ENCODE measurements at places on chromosomes 11 and 22.

DNA sequence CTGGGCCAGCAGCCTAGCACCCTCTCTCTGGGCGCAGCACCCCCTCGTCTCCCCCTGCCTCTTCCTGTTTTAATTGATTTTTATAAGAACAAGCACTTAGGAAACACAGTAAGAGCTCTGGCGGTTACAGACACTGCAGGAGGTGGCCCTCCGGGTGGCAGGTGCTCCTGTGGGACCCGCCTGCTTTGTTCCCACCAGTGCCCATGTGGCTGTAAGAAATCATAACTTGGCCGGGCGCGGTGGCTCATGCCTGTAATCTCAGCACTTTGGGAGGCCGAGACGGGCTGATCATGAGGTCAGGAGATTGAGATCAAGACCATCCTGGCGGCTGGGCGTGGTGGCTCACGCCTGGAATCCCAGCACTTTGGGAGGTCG, 18.4 kb downstream of the TSPAN4 start:
- DNase-seq = no peak

DNA sequence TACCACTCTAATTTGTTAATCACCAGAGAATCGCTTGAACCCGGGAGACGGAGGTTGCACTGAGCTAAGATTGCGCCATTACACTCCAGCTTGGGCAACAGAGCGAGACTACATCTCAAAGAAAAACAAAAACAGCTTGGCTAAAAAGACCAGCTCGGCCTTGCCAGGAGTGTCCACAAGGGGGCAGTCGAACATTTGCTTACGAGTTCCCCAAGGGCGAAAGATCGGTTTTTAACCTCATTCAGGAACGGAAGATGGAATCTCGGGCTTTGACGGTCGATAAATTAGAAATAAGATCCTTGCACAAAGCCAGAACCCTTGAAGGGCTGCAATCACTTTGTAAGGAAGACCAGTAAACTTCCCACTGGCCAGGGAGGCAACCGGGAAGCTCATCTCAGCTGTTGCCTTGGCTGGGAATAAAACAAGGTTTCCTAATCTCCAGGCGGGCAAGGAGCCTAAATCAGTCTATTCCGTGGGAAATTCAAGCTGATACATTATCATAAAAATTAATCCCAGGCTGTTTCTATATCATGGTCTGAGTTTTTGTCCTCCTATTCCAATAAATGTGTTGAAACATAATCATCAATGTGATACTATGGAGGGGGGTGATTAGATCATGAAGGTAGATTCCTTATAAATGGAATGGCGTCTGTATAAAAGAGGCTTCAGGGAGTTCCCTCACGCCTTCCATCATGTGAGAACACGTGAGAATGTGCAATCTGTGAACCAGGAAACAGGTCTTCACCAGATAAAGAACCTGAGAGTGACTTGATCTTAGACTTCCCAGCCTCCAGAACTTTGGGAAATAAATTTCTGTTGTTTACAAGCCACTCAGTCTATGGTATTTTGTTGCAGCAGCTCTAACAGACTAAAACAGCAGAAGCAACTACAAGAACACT, 14.9 kb upstream of the SLC29A2 start:
- DNase-seq = peak; percentile 84

DNA sequence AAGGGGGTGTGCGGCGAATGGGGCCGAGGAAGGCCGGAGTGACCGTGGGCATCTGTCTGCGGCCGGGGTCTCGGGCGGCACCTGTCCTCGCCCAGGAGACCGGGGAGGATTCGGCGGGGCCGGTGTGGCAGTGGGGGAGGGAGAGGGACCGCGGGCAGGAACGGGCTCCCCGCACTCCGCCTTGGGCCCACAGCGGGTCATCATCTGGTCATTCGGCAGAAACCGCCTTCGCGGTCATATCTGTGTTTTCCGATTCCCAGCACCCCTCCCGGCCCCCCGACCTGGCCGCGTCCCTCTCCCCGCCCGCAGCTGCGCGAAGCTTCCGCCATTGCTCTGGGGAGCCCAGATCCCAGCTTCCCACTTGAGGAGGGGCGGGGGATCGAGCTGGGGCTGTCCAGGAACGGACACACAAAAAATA, 824 bp upstream of the CBX6 start:
- DNase-seq = peak; percentile 23

GRCh38 chr11:13009476-13009920, 382 bp downstream of the RASSF10 start:
- DNase-seq = no peak

DNA sequence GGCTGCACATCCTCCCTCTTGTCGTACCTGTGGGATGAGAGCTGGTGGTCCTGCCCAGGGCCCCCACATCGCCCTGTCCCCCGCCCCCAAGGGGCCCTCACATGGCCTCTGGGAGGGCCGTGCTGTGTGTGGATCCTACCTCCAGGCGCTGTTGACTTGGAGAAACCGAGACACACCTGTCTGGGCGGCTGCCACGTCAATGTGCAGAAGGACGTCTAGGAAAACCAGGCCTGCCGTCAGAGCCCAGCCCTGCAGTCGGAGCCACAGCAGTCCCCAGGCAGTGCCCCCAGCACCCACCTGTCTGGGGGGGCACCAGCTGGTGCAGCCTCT, 14.2 kb downstream of the ALG12 start:
- no peak for DNase-seq

GRCh38 chr11:1411301-1411700, 21.6 kb downstream of the BRSK2 start:
- no peak for DNase-seq

- DNase-seq = no peak
Observed at GRCh38 chr22:48908547-48908946, 919.1 kb downstream of the BRD1 start.
